ENCODE measurements at places on chromosomes 3 and 15.
A peak's percentile ranks its signal among the peaks of the same experiment; 100 is the strongest.

GRCh38 chr3:190524942-190525341, 11.1 kb downstream of the IL1RAP start:
- DNase-seq, result no peak

DNA sequence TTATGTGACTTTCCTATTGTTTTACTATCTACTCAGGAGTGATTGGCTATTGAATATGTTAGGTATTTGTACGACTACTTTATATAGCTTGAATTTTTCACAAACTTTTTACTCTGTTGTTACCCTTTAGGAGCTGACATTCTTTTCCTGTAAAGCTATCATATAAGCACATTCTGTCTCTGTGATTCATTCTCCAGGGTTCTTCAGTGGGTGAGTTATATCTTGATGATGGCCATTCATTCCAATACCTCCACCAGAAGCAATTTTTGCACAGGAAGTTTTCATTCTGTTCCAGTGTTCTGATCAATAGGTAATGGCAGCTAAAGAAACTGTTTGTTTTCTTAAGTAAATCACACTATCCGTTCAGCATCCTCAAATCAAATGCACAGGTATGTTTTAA, 10.1 kb upstream of the CAPN3 start:
- DNase-seq, result no peak

- peak; percentile 29 for DNase-seq
Observed at GRCh38 chr15:80202641-80203360, 49.2 kb downstream of the CTXND1 start.

- no peak for DNase-seq
Observed at GRCh38 chr3:69442771-69443311, 57.0 kb upstream of the FRMD4B start.

DNA sequence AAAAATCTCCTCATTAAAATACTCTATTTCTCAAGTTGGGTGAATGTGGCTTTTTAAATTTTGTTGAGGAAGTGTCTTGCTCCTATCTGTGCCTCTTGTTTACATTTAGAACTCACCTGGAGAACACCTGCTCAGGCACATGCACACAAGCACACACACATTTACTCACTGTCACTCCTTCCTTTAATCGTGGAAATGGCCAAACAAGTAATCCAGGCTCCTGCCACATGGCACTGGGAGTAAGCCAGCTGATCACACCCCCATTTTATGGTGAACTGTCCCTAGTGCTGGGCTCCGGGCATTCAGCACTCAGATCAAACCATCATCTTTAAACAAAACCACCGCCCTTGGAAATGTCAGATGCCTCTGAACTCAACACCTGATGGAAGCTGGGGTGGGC, 204.7 kb upstream of the BHLHE40 start:
- no peak for DNase-seq

- DNase-seq, result no peak
Observed at GRCh38 chr3:107795514-107796094, 272.8 kb downstream of the BBX start.

DNA sequence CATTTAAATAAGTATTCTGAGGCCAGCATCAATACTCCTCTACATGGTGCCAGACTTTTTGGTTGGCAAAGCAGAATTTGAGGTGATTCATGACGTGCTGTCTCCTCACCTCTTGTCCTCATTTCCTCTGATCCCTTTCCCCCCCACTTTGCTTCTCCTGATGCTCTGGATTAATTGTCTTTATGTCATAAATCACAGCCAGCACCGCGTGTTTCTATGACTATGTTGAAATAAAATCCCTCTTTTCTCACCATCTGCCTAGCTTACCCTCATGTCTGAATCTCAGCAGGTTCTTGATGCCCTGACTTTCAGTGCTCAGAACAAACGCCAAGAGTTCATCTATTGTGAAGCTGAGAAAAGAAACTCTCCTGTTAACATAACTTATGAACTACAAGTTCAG, 19.7 kb upstream of the PTPRG start:
- no peak for DNase-seq

GRCh38 chr15:31148297-31149087, 47.0 kb upstream of the TRPM1 start:
- no peak for DNase-seq

DNA sequence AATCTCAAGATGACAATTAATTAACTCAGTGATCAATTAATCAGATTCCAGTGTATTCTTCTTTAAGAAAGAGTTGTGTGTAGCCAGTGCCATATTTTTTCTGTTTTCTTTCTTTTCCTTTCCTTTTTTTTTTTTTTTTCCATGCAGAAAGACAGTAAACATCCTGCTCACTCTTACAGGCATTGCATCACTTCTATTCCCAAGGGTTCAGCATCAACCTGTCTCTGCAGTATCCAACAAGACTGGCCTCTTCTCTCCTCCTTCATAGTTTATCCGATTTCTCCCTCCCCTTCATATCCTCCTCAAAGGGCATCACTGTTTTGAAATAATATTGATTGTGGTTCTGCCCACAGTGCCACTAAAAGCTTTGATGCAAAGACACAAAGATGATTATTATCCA, 17.0 kb upstream of the SLC9A9 start:
- DNase-seq, result no peak

DNA sequence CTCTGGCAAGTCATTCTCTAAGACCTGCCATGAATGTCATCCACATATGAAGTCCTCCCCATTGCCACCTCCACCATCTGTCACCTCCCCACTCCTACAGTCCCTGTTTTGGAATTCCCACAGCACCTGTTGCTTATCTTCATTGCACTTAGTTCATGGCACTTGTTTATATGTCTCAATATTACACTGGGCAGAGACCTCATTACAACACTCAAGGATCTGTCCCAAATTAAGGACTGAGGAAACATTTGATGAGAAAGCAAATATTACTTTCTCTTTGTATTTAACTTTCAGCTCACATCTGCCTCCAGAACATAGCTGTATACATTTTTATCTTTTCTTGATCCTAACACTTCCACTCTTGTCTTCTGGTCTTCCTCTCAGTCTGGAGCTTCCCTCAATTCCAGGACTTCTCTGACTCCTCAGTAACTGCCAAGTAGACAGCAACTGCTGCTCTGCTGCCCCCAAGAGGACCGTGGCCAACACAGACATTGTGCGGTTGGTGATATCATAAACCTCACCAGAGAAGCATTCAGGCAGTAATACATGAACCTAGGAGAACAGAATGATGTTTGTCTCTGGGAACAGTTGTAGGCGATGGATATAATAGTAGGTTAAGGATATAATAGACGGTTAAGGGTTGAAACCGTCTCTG, 45.0 kb upstream of the FGF12 start:
- no peak for DNase-seq

DNA sequence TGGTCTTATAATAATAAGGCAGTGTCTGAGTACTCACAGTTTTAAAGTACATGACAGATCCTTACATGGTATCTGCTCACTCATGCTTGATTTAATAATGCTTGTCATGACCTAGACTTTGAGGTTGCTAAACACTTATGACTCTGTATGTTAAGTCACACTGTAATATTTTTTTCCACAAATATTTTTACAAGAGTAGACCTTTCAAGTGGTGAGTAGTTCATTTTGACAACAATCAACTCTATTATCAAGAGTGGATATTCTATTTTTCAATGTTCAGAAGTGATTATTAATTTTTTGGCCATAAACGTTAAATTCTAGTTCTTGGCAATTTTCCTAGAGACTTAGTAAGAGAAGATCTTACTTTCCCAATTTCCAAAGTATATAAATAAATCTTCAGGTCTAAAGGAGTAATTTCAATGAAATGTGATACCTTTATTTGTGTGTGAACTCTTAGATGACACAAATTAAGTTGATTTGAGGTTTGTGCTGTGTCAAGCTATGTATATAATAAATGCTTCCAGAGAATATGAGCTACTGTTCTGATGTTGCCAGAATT, 104.5 kb downstream of the NLGN1 start:
- no peak for DNase-seq

GRCh38 chr3:177336873-177337450, 139.7 kb upstream of the TBL1XR1 start:
- DNase-seq, result no peak

DNA sequence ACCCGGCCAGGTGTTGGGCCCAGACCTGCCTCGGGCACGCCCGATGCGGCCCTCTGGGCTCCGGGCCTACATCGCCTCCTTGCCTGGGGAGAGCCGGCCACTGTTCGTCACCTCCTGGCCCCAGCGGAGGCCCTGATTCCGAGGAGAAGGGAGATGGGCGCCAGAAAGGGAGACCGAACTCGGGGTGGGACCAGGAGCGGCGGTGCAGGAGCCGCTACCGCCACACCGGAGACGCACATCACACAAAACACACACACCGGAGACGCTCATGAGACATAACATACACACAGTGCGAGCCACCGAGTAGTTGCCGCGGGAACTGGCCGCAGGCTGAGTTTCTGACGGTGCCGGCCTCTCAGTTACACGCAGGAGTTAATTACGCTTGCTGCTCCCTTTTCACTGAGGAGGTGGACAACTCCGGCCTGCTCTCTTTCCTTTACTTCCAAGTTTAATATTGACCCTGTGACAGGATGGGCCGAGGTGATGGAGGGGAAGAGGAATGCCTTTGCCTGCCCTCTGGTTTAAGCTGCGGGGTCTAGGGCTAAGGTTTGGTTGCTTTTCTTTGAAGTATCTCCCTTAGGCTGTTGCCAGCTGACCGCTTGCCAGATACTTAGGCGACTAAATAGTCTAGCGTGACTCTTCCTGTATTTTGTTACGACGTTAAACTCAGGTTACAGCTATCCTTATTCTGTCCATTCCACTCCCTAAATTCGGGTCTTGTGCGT, 570 bp downstream of the PCNP start:
- DNase-seq, result no peak

DNA sequence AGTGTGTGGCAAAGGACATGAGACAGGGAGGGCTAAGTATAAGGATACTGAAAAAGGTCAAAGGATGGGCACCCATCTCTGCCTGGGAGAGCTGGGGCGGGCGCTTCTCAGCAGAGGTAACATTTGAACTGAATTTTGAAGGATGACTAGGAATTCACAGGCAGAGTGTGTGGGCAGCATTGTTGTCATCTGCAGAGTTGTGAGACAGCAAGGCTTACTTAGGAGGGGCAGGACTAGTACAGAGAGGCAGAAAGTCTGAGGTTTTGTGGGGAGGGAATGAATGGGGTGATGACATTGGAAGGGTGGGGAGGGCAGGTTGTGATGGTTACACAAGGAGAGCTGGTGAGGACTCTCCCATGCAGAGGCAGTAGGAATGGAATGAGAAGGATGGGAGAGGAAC, 84.1 kb upstream of the PRR23C start:
- no peak for DNase-seq

DNA sequence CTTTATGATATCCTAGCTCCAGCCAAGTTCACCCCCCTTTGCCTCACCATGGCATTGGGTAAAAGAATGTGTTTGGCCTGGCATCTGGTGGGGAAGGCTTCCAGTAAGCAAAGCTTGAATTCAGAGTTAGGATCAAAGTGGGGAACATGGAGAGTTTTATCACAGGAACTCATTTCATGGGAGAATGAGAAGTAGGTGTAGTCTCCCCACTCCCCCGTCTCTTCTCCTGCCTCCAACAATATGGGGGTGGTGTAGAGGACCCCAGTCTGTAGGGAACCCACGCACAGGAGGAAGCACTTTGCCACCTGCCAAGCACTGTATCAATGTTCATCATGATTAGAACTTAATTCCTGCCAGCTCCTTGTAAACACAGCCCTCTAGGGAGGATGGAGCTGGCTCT, 200.5 kb downstream of the UACA start:
- DNase-seq, result peak; percentile 19

- DNase-seq, result no peak
Observed at GRCh38 chr15:36905908-36906307, 194.4 kb downstream of the MEIS2 start.

DNA sequence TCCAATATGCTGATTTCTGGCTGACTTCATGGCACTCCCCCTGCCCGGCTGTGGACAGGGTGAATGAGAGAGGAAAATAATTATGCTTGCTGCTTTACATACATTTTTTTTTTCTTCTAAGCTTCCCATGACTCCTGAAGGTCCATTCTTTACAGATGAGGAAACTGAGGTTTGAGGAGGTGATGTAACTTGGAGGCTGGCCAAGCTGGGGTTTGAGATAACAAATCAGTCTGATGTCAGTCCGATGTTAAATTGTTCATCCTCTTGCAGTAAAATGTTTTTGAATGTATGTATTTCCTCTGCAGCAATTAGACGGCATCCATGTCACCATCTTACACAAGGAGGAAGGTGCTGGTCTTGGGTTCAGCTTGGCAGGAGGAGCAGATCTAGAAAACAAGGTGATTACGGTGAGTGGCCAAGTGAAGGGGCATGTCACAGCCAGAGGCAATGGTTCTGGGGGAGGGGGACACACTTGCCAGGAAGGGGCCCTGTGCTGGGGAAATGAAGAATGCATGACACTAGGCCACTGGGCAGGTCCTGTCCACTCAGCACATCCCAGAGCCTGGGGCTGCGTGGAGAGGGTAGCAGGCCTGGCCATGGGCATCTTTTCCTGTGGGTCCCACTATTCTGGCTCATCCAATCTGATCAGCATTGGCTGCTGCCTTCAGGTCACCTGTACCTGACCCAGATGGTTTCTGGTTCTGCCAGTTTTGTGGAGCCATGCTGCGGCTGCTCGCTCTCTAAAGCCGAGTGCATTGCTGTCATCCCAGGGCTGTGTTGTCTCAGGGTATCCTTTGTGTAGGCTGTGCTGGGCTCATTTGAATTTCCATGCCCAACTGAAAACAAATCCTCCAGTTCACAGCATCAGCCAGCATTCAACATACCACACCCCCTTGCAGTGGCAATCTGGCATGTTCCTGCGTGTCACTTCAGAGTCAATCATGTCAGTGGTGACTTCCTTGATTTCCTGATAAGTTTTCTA, 20.4 kb downstream of the STARD5 start:
- no peak for DNase-seq

DNA sequence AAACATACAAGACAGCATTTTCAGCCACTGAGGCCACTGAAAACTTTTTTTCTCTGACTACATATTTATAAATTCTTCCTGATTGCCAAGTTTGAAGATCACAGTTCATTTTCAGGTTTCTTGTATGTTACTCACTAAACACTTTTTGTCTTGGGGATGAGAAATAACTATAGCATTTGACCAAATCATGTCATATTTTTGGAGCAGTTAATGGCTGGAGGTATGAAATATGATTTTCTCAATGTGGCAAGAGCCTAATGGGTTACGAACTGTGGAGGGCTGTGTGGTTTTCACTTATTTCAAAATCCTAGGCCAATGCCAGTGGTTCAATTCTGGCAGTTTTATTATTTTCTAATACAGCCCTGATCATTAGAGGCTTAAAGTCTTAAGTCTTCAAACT, 64.4 kb downstream of the USP13 start:
- no peak for DNase-seq

DNA sequence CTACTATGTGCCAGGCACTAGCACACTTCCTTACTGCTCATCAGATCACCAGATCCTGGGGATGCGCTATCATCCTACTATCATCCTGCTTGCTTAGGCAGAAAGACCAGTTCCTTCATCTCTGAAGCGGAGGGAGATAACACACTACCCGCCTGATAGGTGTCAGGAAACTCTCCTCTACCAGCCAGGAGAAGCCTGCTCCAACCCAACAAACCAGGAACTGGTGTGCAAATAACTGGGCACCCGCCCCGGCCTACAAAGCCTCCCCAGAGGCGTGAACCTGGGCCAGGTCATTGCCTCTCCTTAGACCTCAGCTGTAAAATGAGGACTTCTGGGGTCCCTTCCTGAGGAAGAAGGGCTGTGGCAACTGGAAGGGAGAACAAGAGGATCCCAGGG, 61.5 kb downstream of the HOMER2 start:
- DNase-seq, result no peak

- no peak for DNase-seq
Observed at GRCh38 chr3:54970895-54971294, 43.0 kb upstream of the LRTM1 start.

Measured in ecto neural progenitor cell (in vitro differentiated cells).